Activated CD4-positive, alpha-beta memory T cell treated with anti-CD3 and anti-CD28 coated beads, Interleukin-2, amount 10 ng/mL, durations not matched to agents 7 days and 5 days (primary cell): ENCODE measurements at places on chromosomes 5 and 9.

- DNase-seq, result no peak
Observed at GRCh38 chr5:135710045-135710675, 124.3 kb upstream of the SLC25A48 start.

- DNase-seq, result no peak
Observed at GRCh38 chr9:7656636-7657035, 142.9 kb downstream of the DMAC1 start.

DNA sequence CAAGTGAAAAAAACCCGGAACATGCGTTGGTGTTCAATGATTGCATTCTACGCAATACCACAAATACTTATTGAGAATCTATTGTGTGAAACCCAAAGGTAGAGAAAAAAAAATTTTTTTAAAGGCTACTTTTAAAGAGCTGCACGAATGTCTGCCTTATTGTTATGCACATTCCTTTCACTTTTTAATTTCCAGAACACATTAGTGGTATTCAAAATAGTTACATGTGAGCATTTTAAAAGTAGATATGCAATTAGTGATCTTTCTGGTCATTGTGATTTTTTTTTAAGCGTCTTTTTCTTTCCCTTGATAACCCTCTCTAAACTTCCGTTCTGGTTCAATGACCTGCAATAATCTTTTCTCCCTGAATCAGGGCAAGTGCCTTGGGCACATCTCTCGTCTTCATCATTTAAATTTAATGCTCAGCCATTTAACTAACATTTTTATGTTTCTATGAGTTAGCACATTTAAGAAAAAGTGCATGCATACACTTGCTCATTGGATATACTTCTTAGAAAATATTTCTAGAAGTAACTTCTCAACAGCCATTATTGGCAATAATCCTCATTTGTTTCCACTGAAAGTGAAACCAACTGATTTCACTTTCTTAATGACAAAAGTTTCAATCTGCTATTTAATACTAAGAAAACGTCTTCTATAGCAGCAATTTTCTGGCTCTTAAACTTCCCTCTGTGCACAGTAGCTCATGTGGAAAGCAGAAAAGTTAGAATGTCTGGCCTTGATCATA, 80.3 kb downstream of the CDH6 start:
- no peak for DNase-seq

DNA sequence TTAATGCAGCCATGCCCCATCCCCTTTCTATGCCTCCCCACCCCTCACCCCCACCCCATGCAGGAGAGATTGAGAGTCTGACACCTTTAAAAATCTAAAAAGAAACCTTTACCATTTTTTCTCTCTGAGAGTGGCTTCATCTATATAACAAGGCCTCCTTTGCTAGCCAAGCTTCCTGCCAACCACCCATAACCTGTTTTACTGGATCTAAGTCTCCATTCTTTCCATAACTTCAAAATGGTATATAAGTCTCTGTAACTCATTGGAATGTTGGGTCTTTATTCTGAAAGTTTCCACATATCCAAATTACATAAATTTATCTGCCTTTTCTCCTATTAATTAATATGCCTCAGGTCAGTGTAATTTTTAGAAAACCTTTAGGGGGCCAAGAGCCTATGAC, 1174.0 kb downstream of the MAT2B start:
- no peak for DNase-seq

DNA sequence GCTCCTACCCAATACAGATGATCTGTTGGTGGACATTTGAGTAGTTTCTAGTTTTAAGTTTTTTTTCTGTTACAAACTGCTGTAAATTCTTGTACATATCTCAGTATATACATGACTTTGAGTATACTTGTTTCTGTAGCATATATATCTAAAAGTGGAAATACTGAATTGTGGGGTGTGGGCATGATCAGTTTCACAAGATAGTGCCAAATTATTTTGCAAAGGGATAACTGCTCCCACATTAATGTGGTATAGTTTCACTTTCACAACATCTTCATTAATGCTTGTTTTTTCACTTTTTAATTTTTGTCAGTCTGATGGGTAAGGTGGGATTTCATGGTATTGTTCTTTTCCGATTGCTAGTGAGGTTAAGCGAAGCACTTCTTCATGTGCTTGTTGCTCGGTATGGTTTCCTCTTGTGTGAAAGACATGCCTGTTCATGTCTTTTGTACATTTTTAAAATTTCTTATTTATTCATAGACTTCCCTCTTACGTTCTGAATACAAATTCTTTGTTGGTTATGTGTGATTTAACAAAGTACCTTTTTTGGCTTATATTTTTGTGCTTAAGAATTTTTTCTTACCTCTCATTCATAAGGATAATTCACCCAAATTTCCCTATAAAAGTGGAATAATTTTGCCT, 103.5 kb downstream of the CDC42SE2 start:
- no peak for DNase-seq

- peak; percentile 31 for DNase-seq
Observed at GRCh38 chr5:137735555-137736284, at the start of gene KLHL3. TSS of gene KLHL3 (minus strand) at chr5:137736089. CDS start at chr5:137735646, 443 bp downstream.

- DNase-seq, result no peak
Observed at GRCh38 chr5:56003679-56004078, 8.9 kb upstream of the IL6ST start.

- DNase-seq, result no peak
Observed at GRCh38 chr9:107650321-107650720, 160.8 kb upstream of the KLF4 start.

- DNase-seq, result no peak
Observed at GRCh38 chr9:109861499-109861898, 81.5 kb downstream of the PALM2AKAP2 start.

GRCh38 chr5:3694819-3695218, 99.2 kb downstream of the IRX1 start:
- DNase-seq, result no peak

DNA sequence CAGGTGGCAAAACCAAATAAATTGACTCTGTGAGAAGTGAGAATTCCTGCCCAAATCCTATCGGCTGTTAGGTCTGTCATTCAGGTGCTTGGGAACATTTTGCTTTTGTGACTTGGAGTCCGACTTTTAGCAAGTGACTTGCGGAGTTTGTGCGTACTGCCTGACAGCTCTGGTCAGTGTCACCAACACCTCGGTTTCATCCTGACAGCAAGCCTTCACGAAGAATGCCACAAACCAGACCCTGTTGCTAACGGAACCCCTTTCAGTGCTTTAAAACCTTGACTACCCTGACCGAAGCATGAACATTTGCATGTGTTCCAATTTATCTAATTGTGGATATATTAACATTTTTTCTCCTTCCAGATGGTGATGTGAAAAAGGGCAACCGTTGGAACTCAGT, 26.5 kb downstream of the LIX1 start:
- DNase-seq, result no peak

GRCh38 chr5:112681481-112681908, 56.2 kb upstream of the APC start:
- no peak for DNase-seq

DNA sequence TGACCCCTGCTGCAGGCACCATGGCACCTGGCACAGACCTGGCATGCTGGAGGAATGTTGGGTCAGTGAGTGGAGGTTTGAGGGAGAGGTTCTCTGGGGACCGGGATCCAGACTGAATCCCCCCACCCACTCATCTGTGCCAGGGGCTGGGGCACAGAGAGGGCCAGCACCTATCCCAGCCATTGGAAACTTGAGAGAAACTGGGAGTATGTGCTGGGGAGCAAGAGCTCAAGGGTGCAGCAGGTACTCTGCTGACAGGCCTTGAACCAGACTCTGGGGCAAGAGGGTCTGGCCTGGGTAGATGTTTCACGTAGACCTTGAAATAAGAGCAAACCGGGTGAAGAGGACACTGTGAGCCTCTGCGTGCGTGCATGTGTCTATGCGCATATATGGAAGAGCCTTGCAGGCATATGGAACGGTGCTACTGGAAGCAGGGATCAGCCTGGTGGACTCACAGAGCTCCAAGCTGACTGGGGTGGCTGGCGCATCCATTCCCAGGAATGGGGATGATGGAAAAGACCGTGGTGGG, 8.8 kb downstream of the FGF18 start:
- no peak for DNase-seq

GRCh38 chr5:24215114-24215513, 429.7 kb downstream of the CDH10 start:
- DNase-seq, result no peak

- no peak for DNase-seq
Observed at GRCh38 chr9:69273161-69273560, 51.9 kb upstream of the ENTREP1 start.

DNA sequence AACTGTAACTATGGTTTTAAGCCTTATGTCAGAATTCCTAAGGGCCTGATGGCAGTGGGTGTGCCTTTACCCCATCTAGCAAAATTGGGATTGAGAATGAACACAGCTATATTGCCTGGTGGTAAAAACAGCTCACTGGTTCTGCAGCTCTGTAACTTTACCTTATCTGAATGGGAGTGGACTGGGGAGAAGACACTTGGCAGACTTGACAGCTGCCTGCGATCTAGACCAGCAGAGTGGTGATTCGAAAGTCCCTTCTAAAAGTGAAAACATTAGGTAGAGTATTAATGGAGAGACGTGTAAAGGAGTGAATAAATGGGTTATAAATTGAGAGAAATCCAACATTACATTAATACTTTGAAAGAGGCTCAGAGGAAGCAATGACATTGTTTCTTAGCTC, 289.1 kb upstream of the EDIL3 start:
- DNase-seq, result no peak

GRCh38 chr9:116243708-116244107, 90.1 kb downstream of the PAPPA start:
- no peak for DNase-seq

GRCh38 chr5:167816354-167816753, 475.1 kb upstream of the WWC1 start:
- DNase-seq, result no peak

DNA sequence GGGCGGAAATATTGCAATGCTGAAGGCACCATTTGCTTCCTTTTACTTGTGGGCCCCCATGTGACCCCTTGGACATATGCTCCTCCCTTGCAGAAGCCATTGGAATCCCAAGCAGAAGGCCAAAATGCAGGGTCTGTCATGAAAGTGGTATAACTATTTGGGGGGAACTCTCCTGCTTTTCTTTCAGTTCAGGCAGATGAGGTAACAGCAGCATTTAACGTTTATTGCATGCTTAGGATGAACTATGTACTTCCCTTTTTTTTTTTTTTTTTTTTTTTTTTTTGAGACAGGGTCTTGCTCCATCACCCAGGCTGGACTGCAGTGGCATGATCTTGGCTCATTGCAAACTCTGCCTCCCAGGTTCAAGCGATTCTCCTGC, 7.8 kb downstream of the FOXI1 start:
- DNase-seq, result no peak

GRCh38 chr5:34914671-34915138, 599 bp downstream of the RAD1 start:
- DNase-seq, result peak; percentile 32

- DNase-seq, result no peak
Observed at GRCh38 chr5:138640646-138641254, 65.5 kb upstream of the HSPA9 start.
